ENCODE measurements at places on chromosomes 13 and 19. TPM values are rescaled to one million over a fixed set of nuclear protein-coding genes. Genes with fewer than 3 reads are reported as not detected.

DNA sequence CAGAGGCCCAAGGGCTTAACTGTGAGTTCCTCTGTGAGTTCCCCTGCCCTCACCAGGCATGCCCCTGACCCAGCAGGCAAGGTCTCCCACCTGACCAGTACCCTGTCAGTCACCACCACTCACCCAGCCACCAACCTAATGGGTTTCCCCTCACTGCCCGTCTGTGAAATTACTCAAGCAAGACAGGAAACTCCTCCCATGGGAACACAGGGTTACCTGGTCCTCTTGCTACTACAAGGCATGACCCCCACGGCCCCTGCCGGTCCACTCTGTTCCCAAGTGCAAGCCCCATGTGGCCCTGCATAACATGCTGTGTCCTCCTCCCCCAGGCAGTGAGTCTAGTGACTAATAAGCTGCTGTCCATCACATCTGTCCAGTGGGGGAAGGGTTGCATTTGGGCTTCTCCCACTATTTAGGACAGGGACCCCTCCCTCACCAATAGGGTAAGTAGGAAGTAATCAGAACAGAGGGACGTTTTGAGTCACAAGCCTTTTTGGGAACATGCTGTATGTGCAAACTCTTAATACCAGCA, 8.0 kb upstream of the DHRS12 start:
- DNase-seq = no peak

DNA sequence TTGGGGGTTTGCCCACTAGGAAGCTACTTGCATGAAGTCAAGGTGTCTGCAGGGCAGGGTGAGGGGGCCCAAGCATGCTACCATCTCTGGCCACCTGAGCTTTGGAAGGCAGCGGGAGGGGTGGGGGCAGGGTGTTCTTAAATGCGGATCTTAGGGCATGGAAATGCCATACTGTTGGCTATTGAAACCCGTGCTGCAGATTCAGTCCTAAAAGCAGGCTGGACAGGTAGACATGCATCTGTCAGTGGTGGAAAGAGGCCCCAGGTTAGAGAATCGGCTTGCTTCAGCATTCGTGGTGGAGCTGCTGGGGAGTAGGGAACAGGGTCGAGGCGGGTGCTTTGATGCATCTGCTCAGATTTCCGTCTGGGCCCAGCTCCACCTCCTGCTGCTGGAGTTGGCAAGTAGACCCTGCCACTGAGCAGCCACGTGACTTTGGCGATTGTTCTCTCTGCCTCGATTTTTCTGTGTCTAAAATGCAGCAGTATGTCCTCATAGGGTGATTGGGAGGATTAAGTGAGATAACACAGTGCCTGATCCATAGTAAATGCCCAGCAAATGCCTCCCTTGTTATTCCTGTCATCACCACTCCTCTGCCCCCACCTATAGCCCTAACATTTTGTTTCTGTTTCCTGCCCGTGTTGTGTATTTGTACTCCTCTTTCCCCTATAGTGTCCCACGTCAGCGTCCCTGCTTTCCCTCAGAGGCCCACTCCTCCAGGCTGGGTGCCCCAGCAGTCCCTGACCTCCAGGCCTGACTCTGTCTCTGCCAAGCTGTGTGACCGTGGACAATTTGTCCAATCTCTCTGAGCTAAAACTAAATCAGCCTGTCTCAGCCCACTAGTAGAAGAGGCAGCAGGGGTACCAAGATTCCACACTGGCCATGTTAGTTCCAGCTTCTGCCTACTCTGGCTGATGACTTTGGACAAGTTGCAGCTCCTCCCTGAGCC, 5.8 kb downstream of the PPP1R37 start:
- no peak for DNase-seq

NFKBIB gene
- 19.2 TPM for total RNA-seq

GRCh38 chr13:19836472-19836871, 27.0 kb downstream of the ZMYM5 start:
- no peak for DNase-seq

GRCh38 chr13:18953139-18953930, 228.3 kb downstream of the TUBA3C start:
- no peak for DNase-seq

DNA sequence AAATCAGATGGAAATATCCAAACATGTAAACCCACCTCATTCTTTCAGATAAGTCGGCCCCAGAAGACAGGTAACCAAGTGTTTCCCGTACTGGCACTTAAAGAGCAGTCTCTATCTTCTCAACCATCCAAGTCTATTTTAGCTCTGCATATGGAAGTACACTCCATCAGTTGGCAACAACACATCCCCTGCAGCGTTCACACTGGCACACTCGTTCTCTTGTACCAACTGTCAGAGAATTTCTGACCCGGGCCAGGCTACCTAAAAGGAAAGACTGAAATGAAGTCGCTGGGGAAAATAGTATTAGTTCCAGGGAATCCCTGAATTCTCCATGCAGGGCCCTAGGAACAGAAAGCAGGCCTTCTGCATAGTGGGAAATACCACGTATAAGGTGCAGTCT, 109.3 kb downstream of the RXFP2 start:
- no peak for DNase-seq

- no peak for DNase-seq
Observed at GRCh38 chr13:96553796-96554195, 440.5 kb downstream of the OXGR1 start.

DNA sequence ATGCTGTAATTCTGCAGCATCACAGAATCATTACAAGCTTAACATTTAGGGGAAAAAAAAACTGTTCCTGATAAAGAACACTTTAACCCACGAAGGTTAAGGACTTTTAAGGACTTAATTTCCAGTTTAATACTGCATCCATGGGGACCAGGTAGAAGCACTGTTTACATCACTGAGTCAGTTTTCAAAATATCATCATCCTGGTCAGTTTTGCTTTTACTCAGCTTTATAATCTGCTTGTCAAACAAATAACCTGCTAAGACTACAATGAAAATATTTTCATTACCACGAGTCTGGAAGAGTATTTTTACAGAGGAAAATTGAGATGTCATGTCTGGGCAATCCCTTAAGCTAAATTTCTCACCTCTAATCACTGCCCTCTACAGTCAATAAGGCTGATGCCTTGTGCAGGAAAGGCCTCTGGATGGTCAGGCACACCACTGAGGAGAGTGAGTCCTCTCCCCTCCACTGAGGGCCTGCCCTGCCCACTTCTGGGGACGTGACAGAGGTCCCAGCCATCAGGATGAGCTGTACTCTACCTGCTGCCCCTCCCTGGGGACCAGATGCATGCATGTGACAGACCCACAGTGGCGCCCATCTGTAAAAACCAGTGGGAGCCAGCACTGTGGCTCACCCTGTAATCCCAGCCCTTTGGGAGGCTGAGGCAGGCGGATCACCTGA, 31.0 kb downstream of the FOXO1 start:
- DNase-seq = no peak

MRPL57 gene
- total RNA-seq = 11.7 TPM

DNA sequence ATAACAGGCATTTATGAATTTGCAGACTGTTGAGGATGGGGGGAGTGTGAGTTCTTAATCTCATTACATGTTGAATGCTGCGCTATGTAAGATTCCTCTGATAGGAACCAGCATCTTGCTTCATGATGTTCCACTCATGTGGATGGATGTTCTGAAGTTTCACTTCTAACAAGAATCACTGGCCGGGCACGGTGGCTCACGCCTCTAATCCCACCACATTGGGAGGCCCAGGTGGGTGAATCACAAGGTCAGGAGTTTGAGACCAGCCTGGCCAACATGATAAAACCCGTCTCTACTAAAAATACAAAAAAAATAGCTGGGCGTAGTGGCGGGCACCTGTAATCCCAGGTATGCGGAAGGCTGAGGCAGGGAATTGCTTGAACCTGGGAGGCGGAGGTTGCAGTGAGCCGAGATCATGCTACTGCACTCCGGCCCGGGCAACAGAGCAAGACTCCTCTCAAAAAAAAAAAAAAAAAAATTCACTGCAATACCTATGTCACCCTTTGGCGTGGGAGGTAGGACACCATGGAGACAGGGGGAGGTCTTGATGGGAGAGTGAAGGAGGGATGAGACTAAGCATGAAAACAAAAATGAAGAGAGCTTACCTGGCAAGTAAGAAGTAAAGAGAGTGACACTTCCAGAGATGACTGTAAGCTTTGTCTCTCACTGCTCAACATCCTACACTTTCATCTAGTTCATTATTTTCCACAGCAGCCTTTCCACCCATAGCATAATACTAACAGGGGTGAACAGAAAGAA, 133.0 kb downstream of the DCT start:
- no peak for DNase-seq

All from spleen (tissue), 13 donors.